NCI-H1105 treated with DMSO at 0.1 percent for 48 hours (cell line): ENCODE measurements at places on chromosomes 4 and X.

DNA sequence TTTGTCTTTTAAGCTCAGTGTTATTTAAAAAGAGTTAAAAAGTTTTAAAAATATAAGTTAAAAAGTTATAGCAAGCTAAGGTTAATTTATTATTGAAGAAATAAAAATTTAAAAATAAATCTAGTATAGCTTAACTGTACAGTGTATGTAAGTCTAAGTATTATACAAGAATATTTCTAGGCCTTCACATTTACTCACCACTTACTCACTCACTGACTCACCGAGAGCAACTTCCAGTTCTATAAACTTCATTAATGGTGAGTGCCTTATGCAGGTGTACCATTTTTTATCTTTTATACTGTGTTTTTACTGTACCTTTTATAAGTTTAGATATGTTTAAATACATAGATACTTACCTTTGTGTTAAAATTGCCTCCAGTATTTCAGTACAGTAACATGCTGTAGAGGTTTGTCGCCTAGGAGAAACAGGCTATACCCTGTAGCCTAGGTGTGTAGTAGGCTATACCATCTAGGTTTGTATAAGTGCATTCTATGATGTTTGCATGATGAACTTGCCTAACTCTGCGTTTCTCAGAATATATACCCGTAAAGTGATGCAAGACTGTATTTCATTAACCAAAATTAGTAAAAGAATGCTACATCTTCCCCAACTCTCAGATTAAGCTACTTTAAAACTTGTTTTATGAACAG lies 202.9 kb downstream of the CFAP299 start:
- DNase-seq, result no peak

DNA sequence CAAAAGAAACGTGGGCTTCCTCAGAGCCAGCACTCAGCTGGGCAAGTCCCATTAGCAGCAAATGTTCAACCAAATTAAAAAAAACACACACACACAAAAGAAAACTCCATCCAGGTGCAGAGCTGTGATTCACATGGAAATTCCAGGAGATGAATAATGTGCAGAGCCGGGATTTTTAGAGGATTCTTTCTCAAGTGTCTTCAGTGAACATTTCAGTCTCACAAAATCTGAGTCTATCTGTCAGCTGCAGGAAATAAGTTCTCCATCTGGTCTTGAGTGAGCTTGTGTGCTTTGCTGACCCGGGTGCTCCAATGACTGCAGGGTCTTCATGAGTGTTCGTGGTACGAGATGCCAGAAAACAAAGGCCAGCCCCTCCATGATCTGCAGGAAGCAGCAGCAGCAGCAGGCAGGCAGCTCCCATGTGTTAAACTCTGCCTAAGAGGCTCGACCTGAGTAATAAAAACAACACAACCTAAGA lies 44.3 kb downstream of the RASGEF1B start:
- no peak for DNase-seq

- no peak for DNase-seq
Measured at GRCh38 chr4:23878246-23878891, 11.5 kb downstream of the PPARGC1A start.

DNA sequence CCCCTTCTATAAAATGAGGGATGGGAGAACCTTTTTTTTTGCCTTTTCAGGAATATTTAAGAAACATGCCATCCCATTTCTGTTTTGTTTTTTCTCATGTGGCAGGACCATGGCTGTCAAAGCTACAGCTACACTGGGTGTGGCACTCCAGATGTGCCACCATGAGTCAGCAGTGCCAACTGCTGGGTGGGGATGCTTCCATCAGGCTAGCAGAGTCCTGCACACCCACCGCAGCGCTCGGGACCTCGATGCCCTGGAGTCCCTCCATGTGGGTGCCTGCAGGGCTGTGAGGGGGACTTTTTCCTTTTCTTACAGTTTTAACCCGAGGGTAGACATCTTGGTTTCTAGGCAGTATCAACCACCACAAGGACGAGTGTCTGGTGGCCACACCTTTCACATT lies 352.6 kb downstream of the NR3C2 start:
- no peak for DNase-seq

DNA sequence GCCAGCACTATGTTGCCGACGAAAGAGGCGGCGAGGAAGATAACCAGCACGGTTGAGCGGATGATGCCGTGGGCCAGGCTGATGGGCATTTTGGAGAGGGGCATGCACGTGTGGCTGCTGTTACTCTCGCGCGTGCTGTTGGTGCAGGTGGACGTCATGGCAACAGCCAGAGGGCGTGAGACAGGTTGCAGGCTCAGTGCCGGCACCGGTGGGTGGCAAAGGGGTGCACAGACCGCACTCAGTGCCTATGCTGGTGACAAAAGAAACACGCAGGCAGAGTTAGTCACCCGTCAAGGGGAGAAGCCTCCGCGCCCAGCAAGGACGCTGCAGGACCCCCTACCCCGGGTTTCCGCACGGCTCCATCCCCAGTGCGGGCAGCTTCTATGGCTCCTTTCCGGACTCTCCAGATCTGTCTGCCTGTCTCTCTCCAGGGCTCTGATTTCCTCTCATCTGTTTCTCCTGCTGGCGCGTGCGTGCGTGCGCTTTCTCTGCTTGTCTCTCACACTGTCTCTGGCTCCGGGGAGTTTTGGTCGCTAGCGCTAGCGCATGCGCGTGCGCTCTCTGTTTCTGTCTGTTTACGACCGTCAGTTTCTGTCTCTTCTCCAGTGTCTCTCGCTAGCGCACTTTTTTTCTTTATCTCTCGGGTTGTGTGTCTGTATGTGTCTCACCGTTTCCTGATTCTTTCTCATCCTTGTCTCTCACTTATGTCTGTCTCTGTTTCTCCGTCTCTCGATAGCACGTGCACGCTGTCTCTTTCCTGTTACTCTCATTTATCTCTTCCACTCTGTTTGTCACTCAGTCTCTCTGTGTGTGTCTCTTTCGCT lies 2.1 kb downstream of the GPR101 start:
- DNase-seq, result peak; percentile 45

DNA sequence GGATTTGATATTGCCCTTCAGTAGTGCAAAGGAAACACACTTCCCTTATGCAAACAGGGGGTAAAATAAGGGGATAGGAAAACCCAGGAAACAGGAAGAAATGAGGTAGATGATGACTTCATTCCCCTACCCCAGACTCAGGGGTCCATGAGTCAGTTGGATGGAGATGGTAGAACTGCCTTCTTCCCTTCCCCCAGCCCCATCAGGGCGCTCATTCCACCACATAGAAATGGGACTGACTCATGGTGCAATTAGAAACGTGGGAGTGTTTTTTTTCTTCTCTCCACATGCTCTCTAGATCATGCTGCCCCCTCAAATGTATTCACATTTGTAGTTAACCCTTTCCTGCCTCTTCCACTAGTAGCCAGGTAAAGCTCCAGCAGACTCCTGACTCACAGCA lies 23.1 kb upstream of the ARMCX2 start:
- DNase-seq, result no peak

DNA sequence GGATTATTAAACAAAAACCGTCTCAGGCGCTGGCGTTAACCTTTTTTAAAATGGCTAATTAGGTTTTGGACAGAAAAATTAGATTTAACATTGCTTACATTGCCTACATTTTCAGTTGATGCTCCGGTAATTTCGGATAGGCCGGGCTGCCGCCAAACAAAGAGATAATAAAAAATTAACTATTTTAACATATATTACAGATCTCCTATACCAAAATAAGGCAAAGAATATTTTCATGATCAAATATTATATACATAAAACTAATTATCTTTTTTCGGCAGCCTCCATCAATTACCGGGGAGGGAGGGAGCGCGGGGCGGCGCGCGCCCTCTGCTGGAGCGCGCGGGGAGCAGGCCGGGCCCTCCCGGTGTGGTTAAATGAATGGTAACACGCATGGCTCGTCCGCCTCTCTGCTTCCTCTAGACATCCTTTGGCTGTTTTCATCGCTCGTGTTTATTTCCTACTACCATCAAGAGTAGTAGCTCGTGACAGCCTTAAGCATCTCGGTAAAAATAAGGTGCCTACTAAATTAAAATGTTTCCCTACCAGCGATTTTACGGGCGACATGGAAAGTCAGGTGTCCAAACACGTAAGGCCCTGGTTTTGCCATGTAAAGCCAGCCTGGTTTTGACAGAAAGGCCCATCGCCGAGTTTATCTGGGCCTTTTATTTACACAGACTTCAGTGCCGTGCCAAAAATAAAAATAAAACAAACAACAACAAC lies 52.4 kb upstream of the TMEM33 start:
- peak; percentile 59 for DNase-seq

- DNase-seq, result no peak
Measured at GRCh38 chr4:89353514-89353913, 45.9 kb upstream of the GPRIN3 start.

DNA sequence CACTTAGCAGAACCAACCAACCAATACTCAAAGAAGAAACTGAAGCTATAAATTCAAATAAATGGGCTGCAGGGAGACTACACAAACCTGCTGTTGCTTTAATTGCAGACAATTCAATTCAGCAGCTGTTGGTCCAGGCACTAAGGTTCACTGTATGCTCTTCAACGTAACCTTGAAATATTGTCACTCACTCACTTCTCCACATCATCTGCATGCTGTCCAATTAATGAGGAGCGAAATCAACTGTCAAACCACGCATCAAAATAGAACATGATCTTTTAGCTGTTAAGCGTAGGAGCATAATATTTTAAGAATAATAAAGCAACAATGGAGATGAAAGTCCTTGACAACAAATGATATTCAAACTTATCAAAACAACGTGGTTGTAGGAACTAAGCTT lies 17.0 kb downstream of the ENOX2 start:
- DNase-seq, result peak; percentile 39

- DNase-seq, result no peak
Measured at GRCh38 chrX:10009741-10010140, 42.6 kb downstream of the CLDN34 start.

DNA sequence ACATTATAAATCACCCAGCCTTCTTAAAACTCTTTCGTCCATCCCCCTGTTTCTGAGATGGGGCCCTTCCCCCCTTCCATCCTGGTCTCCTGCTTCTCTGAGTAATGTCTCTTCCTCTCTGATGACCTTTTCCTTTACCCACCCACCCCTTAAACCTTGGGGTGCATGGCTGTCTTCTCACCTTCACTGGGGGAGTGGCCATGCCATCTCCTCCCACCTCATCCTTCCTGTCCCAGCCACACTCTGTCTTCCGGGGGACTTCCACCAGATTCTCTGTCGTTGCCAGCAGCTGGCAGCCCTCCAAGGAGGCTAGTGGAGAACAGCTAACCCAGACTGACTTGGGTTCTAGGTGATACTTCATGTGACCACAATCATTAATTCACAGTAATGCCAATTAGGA lies 83.2 kb upstream of the SCML1 start:
- no peak for DNase-seq

DNA sequence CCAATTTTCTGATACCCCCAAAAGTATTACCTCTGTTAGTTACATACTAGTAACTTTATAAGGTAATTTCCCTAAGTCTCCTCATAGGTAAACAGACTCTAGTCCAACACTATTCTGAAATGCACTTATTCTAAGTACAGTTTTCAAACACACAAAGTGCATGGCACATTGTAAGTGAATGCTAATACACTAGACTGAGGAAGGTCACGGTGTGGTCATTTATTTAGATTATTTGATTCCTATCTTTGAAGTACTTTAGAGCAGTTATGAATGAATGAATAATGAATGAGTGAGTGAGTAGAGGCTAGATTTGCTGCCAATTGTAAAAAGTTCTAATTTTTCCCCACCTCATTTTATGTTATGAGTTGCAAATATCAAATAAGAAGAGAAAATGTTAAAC lies 132.8 kb upstream of the UGT8 start:
- DNase-seq, result no peak

DNA sequence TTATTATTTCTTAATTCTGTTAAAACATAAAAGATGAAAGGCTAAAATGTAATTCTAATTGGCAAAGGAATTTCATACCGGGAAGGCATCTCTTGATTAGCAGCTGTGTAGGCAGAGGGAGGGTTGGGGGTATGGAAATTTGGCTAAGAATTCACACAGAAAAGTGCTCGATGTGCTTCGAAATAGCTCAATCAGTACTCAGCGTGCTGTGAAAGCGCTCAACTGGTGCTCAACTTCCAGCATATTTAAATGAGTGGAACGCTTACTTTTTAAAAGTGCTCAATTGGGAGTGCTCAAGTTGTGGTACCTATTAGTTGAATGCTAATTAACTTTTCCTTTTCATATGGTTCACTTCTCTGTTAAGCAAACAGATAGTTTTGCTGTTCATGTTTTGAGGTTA lies 695.9 kb upstream of the ATOH1 start:
- DNase-seq, result no peak

DNA sequence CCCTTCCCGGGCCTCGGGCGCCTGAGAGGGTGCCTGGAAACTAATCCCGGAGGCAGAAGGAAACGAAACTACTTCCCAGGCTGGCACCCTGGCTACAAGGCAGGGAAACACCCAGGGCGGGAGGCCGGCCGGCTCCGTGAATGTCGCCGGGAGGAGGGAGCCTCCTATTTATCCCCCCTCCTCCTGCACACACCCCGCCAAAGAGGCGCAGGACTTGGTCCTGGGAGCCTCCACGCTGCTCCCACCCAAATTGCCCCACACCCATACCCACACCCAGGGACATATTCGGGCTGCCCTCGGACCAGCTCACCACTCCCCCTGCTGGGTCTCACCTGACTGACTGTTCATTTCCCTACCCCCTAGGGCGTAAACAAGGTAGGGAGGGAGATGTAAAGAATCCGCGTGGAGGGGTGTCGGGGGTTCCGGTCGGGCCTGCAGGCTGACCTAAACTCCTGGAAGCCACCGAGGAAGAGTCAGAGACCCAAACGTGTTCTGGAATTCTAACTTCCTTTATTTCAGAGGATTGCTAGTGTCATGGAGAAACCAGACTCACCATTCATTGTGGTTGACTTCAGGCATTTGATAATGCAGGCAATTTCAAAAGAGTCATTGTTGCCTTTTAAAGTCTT lies at the start of gene BTC:
Gene BTC, minus strand, starts transcription at position 142 of the 629 bp plus-strand sequence. CDS start 198 bp downstream, outside the sequence.
- DNase-seq, result peak; percentile 41

GRCh38 chr4:24722026-24722568 lies 73.3 kb upstream of the SOD3 start:
- DNase-seq, result no peak

DNA sequence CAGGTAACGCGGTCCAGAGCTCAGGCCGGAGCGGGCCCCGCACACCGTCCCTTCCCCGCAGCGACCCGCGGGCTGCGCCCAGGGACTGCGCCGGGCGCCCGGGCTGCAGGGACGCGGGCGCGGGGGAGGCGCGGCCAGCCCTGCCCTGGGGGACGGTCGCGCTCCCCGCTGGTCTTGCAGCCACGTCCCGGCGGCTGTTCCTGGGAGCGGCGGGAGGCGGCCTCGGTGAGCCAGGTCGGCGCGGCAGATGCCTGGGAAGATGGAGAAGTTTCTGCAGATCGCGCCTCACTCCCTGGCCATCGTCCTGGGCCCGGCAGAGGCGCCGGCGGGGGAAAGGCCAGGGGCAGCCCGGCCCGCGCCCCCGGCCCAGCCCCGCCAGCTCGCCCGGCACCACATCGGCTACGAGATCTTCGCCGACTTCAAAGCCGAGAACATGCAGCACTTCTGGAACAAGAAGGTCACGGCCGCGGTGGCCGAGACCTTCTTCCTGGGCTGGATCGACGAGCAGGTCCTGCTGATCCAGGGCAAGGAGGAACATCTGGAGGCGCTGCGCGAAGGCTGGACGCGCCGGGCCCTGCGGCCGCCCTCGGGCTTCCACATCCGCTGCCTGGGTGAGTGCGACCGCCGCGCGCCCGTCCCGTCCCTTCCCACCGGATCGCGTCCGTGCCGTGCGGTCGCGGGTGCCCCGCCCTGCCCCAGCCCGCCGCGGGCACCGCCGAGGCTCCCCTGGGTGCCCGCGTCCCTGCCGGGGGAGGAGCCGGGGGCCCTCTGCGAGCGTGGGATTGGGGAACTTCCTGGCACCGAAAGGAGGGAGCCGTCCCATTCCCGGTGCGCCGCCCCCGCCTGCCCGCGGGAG lies 107.4 kb upstream of the STOX2 start:
- DNase-seq, result peak; percentile 15
